T-helper 1 cell (primary cell): ENCODE measurements at places on chromosomes 1 and 21.

- no peak for DNase-seq
Observed at GRCh38 chr1:168065506-168065905, 71.2 kb downstream of the GPR161 start.

DNA sequence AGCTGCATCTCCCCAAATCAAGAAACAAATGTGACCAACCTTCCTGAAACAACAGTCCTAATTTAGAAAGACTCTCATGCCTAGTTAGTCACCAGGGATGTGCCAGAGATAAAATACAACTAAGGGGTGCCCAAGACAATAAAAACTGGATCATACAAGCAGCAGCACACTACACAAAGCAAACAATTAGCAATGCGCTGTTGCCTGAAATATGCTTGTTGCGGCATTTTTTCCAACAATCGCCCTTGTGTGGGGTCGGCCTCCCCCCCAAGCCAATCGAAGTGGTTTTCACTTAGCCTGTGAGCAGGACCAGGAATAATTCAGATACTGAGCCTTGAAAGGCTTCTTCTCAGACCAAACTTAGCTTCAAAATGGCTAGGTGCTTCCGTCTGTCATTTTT lies 1.4 kb upstream of the STMN1 start:
- no peak for DNase-seq

- no peak for DNase-seq
Observed at GRCh38 chr1:119361205-119361604, 7.4 kb upstream of the HAO2 start.

DNA sequence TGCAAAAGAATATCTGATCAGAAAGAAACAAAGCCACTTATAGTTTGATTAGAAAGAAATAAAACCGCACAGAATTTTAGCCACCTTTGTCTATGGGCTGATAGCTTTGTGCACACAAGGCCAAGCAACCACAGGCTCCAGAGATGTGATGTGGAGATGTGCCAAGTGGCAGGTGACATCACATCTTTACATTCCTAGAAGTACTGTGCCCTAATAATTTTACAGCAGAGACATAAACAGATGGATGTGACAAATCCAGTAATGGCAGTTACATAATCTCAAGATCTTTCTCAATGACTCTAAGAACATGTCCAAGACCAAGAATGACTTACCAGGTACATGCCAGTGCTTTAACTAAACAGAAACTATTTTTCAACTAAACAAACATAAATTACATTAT lies 159.5 kb downstream of the LTN1 start:
- no peak for DNase-seq

GRCh38 chr1:234583755-234584419 lies 26.1 kb downstream of the IRF2BP2 start:
- DNase-seq: no peak

- no peak for DNase-seq
Observed at GRCh38 chr1:209162651-209163050, 420.9 kb upstream of the CAMK1G start.

DNA sequence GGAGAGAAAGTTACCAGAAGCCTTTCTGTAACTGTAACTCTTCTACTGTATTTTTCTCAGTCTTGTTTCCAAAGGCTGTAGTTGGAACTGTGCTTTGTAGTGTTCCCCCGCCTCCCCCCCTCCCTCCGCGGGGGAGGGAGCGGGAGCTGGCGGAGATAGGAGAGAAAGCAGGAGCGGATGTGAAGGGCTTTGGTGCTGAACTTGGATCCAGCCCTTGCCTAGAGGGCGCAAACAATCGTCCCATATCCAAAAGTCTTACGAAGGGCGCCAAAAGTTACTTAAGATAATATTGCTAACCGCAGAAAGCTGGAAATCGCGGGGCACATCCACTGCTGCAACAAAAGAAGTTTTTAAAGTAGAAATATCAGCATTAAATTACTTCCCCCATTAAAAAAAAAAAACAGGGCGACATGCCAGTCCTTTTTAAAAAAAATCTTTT lies 2.4 kb upstream of the NFIA start:
- no peak for DNase-seq

GRCh38 chr1:213415691-213416380 lies 364.8 kb downstream of the RPS6KC1 start:
- no peak for DNase-seq

DNA sequence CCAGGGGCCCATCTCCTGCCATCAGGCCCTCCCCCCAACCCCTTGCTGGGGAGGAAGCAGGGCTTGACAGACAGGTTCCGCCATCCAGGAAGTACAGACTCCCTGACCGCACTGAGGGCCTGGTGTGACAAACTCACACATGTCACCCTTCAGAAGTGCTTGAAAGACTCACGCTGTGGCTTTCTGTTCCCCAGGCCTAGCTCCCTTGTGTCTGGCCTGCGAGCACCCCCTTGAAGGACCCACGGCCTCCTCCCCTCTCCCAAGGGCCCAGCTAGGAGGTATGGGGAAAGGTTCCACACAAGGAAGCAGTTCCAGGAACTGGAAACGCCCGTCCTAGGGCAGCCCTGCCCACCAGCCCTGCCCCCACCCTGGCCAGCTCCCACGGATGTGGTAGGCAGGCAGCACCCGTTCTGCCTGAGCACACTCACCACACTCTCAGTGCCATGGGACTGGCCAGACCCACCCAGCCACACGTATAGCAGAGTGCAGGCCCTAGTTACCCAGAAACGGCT lies 26.7 kb downstream of the SLC2A1 start:
- peak; percentile 66 for DNase-seq

GRCh38 chr1:27438621-27439061 lies 46.2 kb downstream of the GPR3 start:
- no peak for DNase-seq

GRCh38 chr1:24984800-24985522 lies 54.9 kb upstream of the RUNX3 start:
- no peak for DNase-seq

- no peak for DNase-seq
Observed at GRCh38 chr21:29318354-29318753, 19.6 kb downstream of the BACH1 start.

DNA sequence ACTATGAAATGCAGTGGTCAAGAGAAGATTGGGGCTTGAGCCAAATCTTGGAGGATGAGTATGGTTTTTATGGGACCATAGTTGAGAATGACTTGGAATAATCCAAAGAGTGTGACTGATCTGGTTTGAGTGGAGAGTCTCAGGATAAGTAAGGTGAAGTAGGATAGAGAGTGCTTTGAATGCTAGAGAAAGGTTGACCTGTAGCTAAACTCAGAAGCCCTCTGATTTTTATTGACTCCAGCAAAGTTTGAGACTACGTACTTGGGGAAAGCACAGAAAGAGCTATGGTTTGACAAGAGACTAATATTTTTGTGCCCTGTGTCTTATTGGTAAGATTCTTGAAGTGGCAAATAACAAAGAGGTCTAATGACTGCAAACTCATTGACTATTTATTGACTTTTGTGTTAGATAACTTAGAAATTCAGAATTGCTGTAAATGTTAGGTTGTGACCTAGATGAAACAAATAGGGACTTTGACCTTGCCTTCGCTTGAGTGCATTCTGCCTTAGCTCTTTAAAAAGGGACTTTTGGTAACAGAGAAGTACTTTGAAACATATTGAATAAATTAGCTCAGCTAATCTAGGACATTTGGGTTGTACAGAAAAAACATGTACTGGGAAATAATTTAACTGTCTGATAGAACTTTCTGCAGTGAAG lies 35.1 kb downstream of the UAP1 start:
- DNase-seq: no peak

DNA sequence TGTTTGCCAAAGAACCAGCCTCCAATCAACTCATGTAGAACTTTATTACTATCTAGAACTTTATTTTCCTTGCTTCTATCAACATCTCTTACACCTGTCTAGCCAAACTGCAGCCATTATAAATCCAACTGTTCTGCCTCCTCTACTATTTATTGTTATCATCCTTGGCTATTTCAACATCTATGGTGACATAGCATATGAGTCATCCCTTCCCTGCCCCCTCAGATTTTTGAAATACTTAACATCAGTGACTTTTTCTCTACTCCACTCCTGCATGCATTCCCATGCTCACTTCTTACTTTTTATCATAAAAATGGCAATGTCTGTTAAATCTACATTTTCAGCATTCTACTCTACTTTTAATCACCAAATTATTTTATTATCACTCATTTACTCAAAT lies 544.9 kb upstream of the NEGR1 start:
- no peak for DNase-seq

DNA sequence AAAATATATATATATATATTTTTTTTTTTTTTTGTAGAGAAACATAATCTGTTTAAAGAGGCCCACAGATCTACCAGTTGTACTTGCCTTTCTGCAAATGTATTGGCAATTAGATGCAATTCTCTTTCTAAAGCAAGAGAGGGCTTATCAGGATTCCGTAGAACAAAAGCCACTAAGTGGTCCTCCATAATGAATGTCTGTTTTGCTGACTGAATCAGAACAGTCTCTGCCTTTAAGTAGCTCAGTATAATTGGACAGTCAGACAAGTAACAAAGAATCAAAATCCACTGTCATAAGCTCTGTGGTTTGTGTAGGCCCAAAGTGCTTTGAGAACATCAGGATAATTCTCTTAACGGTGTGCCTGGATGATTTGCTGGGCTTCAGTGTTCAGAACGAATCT lies 17.3 kb downstream of the SARS1 start:
- no peak for DNase-seq
